ENCODE measurements at places on chromosomes 6 and 20.
A peak's percentile ranks its signal among the peaks of the same experiment; 100 is the strongest.

DNA sequence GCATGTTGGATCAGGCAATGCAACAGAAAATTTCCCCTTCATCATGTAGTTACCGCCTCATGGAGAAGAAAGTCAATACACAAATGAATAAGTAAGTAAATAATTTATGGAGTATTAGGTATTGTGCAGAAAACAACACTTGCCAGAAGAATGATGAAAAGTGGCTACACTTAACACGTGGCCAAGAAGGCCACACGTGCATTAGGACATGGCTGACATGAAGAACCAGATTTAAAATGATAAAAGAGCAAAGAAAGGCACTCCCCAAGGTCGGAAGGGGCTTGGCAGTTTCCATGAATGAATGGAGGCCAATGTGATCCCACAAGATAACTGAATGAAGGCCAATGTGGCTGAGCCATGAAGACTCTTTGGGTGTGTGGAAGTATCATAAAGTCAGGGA, 447.2 kb downstream of the DOK5 start:
- DNase-seq, result no peak

DNA sequence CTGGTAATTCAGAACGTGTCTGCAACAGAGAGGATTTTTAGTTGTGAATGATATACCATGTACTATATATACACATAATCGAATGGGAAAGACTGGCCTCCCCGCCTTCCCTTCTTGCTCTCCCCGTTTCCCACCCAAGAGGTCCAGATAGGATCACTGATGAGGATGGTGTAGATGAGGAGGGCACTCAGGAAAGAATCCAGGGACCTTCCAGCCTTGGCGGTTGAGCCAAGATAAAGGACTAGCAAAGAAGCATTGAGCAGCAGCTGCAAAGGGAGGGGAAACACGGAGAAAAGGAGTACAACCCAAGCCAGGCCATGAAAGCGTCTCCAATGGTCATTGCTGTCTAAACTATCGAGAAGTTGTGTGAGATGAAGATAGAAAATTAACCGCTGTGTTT, 84.0 kb upstream of the EXOC2 start:
- no peak for DNase-seq

- no peak for DNase-seq
Observed at GRCh38 chr6:90467546-90467945, 119.3 kb downstream of the MAP3K7 start.

DNA sequence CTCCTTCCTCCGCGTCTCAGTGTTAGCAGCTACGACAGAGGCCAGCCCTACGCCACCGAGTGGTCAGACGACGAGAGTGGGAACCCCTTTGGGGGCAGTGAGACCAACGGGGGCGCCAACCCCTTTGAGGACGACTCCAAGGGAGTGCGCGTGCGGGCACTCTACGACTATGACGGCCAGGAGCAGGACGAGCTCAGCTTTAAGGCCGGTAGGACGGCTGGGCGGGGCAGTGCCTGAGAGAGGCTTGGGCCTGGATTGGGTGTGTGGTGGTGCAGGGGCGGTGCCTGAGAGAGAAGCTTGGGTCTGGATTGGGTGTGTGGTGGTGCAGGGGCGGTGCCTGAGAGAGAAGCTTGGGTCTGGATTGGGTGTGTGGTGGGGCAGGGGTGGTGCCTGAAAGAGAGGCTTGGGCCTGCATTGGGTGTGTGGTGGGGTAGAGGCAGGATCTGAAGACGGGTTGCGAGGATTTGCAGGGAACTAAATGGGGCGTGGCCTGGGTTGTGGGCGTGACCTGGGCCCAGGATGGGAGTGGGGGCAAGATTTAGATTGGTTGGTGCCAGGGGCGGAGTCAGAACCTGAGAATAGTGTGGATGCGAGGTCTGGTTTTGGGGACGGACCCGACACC, 24.4 kb downstream of the SPDEF start:
- no peak for DNase-seq

- no peak for DNase-seq
Observed at GRCh38 chr6:37784585-37784967, 35.0 kb upstream of the ZFAND3 start.

GRCh38 chr6:26401389-26401986, 587 bp upstream of the BTN3A1 start:
- no peak for DNase-seq

GRCh38 chr20:41617059-41617901, 897 bp downstream of the CHD6 start:
- no peak for DNase-seq

DNA sequence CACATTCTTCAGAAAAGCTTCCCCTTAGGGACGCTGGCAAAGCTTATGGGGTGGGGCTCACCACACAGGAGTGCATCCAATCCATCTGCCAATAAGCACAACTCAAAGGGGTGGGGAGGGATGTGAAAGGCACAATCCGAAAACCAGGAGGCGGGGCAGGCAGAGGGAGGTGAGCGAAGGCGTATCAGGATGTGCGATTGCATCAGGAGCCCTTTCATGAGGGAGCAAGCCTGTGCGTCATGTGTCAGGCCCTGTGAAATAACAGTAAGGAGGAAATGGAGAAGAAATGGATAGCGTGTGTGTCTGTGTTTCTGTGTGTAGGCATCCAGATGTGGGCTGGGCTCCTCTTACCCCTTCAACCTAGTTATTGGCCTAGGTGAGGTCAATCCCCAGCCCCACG, 382.4 kb upstream of the CDH4 start:
- DNase-seq, result no peak

- no peak for DNase-seq
Observed at GRCh38 chr20:4797275-4797674, 75.6 kb downstream of the PRND start.

DNA sequence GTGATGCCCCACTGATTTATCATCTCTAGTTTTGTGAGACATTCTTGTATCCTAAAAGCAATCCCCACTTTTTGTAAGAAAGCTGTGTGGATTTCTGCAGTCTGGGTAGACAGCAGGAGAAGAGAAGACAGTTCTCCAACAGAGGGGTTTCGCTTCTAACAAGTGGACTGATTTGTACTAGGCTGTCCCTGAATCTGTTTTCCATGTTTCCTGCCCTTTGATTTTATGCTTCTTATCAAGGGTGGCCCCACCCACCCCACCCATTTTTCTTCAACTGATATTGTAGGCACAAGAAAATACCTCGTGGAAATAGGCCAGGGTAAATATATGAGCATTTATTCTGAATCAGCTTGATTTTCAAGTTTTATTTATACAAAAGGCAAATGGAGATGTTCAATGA, 25.7 kb upstream of the JAG1 start:
- DNase-seq, result no peak

DNA sequence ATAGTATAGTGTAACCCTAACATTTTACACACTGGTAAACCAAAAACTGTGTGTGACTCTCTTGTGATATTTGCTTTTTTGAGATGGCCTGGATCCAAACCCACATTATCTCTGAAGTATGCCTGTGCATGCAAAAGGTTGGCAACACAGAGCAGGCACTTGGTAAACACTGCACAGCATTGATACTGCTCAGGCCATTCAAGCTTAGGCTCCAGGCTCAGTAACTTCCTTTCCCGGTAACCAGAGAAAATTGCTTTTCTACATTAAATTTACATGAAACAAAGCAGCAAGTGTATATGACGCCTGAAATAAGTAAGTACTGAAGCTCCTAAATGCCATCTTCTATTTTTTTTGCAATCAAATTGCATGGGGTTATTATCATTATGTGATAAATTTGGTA, 205.7 kb downstream of the EPM2A start:
- no peak for DNase-seq

- DNase-seq, result no peak
Observed at GRCh38 chr6:38445336-38445735, 194.4 kb downstream of the BTBD9 start.

GRCh38 chr6:156976216-156977127, 199.3 kb downstream of the ARID1B start:
- DNase-seq, result no peak

DNA sequence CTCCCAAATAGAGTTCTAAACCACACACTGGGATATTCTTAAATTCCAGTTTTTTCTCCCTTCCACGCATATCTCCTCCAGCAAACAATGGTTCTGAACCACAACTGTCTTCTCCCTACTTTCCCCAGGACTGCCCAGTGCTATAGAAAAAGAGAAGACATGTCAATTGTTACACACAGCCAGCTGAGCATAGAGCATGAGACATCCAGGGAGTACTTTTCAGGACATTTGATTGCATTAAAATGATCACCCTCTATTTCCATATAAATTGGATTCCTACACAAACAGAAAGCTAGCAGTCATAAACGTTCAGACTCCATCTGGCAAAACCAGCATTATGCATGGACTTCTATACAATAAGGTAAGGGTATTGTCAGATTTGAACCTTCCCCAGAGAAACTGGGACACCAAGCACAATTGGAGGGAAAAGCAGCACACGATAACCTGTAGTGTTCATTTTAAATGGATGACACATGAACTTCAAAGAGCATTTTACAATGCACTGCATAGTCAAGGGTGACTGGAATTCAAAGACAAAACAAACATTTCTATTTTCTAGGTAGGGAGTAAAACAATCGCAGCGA, 93.1 kb upstream of the HEY2 start:
- no peak for DNase-seq

DNA sequence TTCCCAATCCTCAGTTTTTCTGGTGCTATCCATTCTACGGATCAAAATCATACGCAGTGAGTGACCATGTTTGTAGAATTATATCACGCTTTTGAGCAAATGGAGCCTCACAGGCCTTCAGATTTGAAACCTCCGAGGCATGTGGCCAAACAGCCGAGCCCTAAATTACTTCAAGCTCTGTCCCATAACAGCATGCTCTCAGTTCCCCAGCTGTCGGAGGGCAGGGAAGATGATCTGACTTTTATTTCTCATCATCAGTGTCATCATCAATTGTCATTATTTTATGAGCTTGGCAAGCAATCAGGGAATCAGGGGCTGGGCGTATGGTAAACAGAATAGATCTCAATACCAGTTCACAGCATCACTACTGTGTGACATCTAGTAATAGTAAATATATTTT, 73.2 kb downstream of the PSMG4 start:
- no peak for DNase-seq

DNA sequence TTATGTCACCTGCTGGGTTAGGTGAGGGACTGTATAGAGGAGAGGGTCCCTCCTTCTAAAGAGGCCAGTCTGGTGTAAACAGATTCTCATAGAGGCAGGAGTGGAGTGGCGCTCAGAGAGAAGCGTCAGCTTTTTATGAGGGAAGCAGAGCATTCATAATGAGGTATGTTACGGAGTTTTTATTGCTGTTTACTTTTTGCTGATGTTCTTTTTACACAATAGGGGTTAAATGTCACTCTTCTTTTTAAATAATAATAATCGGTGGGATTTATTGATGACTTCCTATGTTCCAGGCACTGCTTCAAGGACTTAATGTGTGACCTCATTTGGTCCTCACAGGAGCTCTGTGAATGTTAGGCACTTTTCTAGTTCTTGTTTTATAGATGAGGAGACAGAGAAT, 79.9 kb downstream of the L3MBTL3 start:
- no peak for DNase-seq

GRCh38 chr6:138145402-138145801, 16.3 kb upstream of the ARFGEF3 start:
- no peak for DNase-seq

- no peak for DNase-seq
Observed at GRCh38 chr6:64074981-64075380, 439.4 kb downstream of the PHF3 start.

DNA sequence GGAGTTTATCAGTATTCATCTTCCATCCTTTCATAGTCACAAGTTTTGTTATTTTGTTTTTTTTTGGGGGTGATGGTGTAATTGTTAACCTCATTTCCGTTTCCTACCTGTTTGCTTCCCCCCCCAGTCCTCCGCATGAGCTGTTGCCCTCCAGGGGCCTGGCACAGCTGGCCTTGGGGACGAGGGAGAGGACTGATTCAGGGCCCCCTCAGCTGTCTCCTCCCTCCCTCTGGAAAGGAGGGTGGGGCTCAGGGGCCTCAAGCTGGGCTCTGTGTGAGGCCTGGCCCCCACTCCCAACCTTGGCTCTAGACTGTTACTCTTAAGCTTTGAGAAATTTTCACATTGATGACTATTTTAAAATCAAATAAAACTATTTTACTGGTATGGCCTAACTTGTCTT, 4.0 kb downstream of the LRRC73 start:
- DNase-seq, result no peak

DNA sequence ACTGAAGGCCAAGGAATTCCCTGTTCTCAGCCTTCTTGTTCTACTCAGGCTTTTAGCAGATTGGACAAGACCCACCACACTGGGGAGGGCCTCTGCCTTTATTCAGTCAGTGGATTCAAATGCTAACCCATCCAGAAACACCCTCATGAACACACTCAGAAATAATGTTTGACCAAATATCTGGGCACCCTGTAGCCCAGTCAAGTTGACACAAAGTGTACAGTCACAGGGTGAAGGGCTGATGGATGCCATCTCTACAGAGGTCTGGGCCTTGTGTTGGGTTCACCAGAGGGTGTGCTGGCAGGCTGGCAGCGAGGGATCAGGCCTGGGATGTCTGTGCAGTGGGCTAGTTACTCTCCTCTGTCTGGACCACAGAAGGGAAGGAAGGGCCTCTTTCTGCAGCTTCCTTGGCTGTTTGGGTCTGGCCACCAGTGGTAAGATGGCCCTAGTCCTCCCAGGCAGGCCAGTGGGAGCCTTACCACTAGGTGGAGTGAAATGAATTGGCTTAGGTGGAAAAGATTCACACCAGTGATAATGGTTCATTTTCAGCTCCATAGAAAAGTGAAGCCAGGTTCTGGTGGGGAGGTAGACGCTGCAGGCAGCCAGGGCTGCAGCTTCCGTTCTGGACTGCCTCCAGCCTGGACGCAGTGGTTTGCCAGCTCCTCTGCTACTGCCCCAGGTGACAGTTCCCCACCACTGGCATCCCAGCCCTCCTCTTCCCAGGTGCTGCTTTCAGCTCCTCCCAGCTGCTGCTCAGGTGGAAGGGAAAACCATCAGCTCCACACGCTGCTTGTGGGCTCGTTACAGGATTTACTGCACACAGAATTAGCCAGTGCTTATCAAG, 9.2 kb downstream of the TUBB2A start:
- no peak for DNase-seq

- DNase-seq, result no peak
Observed at GRCh38 chr6:7773914-7774313, 48.0 kb downstream of the BMP6 start.

GRCh38 chr6:169931261-169931660, 179.8 kb downstream of the ERMARD start:
- no peak for DNase-seq

- DNase-seq, result no peak
Observed at GRCh38 chr6:77633471-77633870, 19.4 kb upstream of the MEI4 start.

- DNase-seq, result no peak
Observed at GRCh38 chr6:156098839-156099238, 643.2 kb upstream of the NOX3 start.

- peak; percentile 55 for DNase-seq
Observed at GRCh38 chr6:17086469-17086868, 15.4 kb upstream of the STMND1 start.

- no peak for DNase-seq
Observed at GRCh38 chr20:20712004-20712473, 405 bp downstream of the RALGAPA2 start.

- no peak for DNase-seq
Observed at GRCh38 chr20:24582373-24583168, 113.1 kb downstream of the SYNDIG1 start.
